NCI-H146 (cell line): ENCODE measurements at places on chromosomes 4 and X.

DNA sequence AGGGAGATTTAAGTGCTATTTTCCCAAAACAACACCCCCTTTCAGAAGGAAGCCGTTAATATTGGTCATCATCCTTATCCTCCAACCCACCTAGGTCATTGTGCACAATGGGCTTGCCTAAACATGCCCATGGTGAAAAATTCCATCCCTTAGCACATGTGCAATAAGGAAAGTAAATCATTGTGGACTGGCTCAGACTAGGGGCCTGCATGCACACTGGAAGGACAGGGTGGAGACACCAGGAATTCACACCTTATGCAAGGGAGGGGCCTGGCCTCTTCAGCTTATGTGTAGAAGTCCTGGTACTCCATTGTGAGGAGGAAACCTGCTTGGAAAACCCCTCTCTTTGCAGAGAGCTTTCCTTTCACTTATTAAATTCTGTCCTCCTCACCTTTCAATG is 311.4 kb upstream of the NDST4 start:
- no peak for DNase-seq

DNA sequence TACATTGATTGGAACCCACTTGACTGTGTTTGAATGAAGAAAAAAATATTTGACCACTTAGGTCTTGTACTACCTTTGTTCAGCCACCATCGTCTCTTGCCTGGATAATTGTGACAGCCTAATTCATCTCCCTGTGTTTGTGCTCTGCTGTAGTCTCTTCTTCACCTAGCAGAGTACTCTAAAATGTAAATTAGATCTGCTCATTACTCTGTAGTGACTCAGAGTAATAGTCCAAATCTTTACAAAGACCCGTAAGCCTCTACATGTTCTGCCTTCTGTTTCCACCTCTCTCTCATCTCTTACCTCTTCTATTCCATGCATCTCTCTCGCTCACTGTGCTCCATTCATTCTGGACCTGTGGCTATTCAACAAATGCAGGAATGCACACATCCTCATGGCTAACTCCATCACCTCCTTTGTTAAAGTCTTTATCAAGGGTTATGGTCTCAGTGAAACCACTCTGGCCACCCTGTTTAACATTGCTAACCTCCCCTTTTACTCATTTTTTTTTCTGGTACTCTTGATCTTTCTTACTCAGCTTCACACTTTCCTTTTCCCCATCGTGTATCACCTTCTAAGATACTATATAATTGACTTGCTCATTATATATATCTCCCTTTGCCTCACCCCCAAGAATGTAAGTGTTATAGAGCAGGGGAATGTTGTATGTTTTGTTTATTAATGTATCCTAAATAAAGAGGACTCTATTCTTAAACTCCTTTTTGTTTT is 98.4 kb downstream of the STIM2 start:
- no peak for DNase-seq

- peak; percentile 33 for DNase-seq
Observed at GRCh38 chr4:74320559-74321118, 12.4 kb downstream of the EPGN start.

DNA sequence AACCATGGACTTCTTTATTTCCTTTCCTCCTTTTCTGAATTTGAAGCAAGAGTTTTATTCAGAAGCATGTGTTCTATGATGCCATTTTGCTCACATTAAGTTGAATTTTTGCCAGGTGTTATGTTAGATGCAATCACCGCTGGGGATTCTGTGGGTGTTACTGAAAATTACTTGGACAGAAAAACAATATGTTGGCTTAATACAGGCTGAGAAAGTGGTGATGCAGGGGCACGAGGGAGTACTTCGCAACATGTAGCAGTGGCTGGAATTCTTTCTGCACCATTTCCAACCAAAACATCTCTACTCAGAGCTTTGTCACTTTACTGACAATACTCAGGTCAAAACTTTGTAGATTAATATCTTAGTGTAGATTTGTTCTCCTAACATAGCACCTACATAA is 109.2 kb upstream of the PCDH18 start:
- DNase-seq = no peak

DNA sequence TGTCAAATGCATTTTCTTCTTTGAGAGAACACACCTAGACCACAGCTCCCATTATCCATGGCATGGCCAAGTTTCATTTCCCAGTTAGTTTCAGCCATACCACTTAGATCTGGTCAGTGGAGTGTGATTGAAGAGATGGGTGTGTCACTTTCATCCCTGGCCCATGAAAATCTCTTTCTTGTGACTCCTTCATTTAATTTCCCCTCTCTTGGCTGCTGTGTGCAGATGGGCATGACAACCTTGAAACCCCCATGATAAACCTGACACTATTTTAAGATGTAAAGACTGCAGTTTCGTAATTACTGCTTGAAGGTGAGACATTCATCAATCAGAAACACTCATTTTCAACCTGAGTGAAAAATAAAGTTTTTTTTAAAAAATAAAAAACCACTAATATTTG is 284.9 kb downstream of the IL15 start:
- no peak for DNase-seq

GRCh38 chr4:83178029-83178428 is 63.5 kb upstream of the PLAC8 start:
- DNase-seq = no peak

- no peak for DNase-seq
Observed at GRCh38 chr4:138053641-138054301, 188.4 kb downstream of the SLC7A11 start.

- peak; percentile 73 for DNase-seq
Observed at GRCh38 chr4:114599231-114599902, 760 bp downstream of the UGT8 start.

DNA sequence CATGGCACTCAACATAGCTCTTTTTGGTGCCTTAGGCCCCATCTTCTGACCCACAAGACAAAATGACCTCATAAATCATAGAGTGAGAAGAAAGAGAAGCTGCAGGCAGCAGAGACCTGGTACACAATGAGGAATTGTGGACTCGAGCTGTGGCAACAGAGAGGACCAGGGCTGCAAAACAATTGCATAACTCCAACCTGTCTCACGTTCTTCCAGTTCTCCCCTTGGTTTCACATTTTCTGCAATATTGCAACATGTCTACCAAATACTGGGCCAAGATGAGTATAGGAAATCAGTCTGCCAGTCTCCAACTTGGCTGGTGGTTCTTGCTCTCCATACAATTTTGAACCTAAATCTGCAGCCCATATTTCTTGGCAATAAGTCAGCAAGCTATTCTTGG is 105.3 kb downstream of the KDR start:
- DNase-seq = no peak

- no peak for DNase-seq
Observed at GRCh38 chr4:14340321-14340720, 662.0 kb upstream of the CPEB2 start.

- DNase-seq = no peak
Observed at GRCh38 chr4:112093636-112094202, 51.5 kb upstream of the FAM241A start.

DNA sequence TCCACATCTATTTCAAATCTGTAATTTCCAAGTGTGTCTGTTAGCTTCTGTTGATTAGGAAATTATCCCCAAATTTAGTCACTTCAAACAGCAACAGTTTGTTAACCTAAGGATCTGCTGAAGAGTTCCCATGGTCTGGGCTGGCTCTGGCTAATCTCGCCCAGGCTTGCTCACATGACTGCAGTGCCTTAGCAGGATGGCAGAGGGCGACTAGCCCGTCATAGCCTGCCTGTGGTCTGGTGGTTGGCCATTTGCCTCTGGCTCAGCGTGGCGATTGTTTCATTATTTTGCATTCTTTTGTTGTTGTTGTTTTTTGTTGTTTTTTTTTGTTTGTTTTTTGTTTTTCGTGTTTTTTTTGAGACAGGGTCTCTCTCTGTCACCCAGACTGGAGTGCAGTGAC is 264.0 kb downstream of the TRIML1 start:
- DNase-seq = no peak

DNA sequence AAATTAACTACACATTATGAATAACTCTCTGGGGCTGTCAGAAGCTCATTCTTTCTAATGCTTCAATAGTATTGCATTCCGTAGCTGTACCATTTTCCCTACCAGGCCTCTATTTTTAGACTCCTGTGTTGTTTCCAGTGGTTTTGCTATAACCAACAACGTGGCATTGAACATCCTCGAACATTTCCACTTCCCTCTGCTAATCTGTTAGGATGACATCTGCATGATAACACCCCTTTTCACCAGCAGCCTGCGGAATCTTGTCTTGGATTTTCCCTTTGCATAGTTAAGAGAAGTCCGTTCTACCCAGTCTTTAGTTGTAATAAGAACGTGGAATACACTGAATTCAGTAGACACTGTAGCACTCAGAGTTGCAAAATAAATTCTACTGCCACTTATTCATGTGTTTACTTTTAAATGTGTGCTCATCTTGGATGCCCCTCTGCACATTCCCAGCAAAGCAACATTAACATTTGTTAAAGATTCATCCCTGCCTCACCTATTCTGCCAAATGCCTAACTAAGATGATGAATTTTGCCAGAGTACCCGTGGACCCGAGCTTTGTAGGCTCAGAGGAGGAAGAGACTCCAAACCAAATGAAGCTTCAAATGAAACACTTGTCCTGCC is 55.6 kb downstream of the SEL1L3 start:
- no peak for DNase-seq

DNA sequence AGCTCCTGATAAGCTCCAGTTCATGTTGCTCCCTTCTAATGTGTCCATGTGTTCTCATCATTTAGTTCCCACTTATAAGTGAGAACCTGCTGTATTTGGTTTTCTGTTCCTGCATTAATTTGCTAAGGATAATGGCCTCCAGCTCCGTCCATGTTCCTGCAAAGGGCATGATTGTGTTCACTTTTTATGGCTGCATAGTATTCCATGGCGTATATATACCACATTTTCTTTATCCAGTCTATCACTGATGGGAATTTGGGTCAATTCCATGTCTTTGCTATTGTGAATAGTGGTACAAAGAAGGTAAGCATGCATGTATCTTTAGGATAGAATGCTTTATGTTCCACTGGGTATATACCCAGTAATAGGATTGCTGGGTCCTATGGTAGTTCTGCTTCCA is 197.2 kb upstream of the ITM2A start:
- no peak for DNase-seq

DNA sequence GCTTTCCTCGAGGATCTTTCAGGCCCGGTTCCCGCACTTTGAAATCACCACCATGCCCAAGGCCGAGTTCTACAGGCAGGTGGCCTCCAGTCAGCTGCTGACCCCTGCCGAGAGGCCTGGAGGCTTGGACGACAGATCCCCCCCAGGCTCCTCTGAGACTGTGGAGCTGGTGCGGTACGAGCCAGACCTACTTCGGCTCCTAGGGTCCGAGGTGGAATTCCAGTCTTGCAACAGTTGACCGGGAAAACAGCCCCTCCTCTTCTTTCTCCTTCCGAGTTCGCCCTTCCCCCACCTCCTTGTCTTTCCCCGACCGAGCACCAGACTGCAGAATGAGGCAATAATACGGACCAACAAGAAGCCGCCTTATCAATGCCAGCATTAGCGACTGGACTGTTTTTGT is 54.4 kb downstream of the ELF4 start:
- no peak for DNase-seq

DNA sequence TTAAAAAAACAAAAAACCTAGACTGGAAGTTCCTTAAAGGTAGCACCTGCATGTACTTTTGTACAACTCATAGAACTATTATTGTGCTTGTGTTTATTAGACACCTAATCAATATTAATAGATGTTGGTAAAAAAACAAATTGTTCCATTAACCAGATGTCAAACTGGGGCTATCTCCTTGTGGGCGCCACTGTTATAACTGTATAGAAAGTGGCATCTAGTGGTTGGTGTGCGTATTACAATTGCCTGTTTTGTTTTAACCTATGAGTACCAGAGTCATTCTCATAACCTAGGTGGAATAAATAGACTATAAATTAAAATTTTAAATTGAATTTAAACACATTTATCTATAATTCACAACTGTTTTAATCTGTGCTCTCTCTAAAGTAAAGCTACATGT is 97.4 kb downstream of the COL4A5 start:
- DNase-seq = peak; percentile 39

GRCh38 chrX:110145854-110146253 is 142.9 kb downstream of the TMEM164 start:
- DNase-seq = peak; percentile 0

- DNase-seq = no peak
Observed at GRCh38 chr4:150381609-150382008, 200.3 kb upstream of the MAB21L2 start.

- no peak for DNase-seq
Observed at GRCh38 chr4:54728368-54728767, 70.6 kb downstream of the KIT start.

DNA sequence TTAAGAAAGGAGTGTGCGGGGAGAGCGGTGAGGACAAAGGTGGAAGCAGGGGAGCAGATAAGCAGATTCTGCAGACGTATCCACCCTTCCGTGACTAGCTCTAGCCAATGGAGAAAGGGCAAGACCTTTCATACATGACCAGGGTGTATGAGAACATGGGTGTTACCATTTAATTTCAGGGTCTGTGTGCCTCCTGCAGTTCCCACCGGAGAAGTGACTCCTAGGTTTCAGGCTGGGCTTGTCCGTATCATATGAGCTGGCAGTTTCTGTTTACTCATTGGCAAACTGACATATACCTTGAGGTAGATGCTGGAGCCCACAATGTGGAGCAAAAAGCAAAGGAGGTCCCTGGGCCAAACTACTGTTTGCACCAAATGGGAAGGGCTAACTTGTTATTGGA is 6.8 kb downstream of the RBM47 start:
- no peak for DNase-seq

DNA sequence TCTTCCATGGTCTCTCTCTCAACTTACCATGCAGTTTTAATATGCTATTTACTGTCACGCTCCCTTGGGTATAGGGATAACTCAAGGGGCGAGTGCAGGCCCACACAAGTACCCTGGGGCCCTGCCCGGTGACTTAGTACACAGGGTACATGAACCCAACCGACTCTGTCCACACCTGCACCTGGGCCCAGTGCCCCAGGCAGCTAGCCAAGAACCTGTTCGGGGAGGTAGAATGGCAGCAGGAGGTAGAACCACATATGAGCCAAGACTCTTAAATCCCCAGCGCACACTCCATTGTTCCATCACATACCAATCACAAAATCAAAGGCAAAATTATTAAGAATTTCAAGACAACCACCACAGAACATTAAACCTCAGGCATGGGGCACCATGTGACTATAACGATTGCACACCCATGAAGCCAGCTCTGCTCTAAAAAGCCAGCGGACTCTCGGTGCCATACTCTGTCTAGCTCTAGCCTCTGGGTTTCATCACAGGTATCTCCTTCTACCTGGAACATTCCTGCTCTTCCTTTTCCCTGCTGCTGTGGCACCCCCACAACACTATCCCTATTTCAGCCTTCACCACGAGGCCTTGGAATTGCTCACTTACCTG is 14.6 kb downstream of the PHF8 start:
- DNase-seq = no peak
